ENCODE measurements at places on chromosomes 7 and 10.

- DNase-seq, result no peak
Measured at GRCh38 chr10:51230887-51231585, 156.7 kb downstream of the PRKG1 start.

DNA sequence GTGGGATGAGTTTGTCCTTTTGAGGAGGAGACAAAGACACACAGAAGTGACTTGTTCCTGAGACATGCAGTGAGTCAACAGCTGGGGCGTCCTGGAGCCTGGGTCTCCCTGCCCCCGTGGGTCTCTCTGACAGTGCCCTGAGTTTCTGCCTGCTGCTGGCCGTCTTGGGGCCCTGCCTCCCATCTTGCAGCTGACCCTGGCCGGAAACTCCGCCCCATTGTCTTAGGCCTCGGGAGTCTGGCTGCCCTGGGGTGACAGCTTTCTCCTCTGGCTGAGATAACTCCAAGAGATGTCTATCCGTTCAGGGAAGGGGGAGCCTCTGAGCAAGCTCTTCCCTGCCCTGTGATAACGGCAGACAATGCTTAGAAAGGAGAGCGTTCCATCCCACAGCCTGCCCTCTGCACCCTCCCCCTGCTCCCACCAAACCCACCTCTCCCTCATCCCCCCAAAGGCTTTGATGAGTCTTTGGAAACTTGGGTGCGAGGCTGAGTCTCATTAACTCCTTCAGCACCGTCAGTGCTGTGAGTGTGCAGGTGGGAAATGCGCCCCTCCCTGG is 69.5 kb upstream of the PODXL start:
- DNase-seq, result no peak

DNA sequence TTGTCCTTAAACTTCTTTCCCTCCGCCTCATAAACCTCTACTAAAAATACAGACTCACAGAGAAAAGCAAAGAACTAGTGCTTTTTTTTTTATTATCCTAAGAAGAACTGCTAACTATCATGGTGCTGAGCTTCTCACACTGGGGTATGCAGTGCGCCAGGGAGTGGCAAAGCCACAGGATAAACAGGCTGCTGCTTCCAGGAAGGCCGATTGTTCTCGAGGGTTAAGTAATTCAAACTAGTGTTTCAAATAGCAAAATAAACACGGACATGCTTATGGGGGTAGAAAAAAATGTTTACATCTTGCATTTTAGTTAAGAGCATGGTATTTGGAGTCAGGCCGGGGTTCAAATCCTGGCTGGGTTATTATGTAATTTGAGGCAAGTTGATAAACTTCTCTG is 157.0 kb downstream of the TAX1BP1 start:
- no peak for DNase-seq

- no peak for DNase-seq
Measured at GRCh38 chr7:126511046-126511445, 741.7 kb downstream of the GRM8 start.

DNA sequence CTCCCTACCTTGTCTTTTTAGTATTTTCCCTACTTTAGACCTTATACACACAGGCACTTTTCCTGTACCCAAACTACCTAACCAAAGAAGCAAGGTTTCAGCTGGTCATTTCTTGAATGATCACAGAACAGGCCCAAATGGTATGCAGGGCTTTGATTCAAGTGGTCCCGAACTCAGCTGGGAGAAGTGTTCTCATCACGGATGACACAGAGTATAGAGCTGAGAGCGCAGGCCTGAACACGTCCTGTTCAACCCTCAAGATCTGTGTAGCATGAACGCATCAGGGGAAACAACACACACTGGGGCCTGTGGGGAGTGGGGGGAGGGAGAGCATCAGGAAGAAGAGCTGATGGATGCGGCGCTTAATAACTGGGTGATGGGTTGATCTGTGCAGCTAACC is 318.2 kb downstream of the SFMBT2 start:
- DNase-seq, result no peak

GRCh38 chr7:16634271-16634738 is 11.2 kb downstream of the ANKMY2 start:
- no peak for DNase-seq
